ENCODE measurements at places on chromosomes 3 and 15.

DNA sequence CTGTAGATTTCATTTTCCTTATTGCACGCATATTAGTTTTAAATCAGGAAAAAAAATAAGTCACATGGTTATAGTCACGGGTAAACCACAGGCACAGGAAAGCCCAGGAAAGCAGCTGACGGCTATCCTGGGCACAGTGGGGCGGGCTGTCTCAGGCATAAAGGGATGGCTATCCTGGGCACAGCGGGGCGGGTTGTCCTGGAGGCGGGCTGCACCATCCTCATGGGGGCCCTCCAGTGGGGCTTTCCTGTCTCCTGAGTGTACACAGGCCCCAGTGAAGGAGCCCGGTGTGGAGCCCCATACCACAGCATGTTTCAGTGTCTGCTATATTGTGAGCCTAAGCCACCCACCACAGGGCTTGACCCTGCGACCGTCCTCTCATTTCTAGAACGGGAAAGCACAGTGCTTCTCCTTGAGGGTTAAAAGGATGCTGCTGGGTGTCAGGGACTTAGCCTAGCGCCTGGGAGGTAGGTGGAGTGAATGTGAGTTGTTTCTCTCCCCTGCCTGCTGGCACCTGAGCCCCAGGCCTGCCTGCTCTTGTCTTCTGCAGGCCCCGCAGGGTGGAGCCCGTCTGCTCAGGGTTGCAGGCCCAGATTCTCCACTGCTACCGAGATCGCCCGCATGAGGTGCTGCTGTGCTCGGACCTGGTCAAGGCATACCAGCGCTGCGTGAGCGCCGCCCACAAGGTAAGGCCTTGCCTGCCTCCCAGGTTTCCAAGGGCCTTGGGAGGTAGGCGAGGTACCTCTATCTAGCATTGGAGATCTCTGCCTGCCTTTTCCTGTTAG is 25.9 kb upstream of the PLXNA1 start:
- no peak for DNase-seq

GRCh38 chr3:179264449-179264848 is 13.5 kb upstream of the KCNMB3 start:
- DNase-seq = no peak

GRCh38 chr15:89144491-89144890 is 56.2 kb downstream of the ABHD2 start:
- no peak for DNase-seq

- DNase-seq = no peak
Measured at GRCh38 chr15:89128320-89129122, 40.3 kb downstream of the ABHD2 start.

DNA sequence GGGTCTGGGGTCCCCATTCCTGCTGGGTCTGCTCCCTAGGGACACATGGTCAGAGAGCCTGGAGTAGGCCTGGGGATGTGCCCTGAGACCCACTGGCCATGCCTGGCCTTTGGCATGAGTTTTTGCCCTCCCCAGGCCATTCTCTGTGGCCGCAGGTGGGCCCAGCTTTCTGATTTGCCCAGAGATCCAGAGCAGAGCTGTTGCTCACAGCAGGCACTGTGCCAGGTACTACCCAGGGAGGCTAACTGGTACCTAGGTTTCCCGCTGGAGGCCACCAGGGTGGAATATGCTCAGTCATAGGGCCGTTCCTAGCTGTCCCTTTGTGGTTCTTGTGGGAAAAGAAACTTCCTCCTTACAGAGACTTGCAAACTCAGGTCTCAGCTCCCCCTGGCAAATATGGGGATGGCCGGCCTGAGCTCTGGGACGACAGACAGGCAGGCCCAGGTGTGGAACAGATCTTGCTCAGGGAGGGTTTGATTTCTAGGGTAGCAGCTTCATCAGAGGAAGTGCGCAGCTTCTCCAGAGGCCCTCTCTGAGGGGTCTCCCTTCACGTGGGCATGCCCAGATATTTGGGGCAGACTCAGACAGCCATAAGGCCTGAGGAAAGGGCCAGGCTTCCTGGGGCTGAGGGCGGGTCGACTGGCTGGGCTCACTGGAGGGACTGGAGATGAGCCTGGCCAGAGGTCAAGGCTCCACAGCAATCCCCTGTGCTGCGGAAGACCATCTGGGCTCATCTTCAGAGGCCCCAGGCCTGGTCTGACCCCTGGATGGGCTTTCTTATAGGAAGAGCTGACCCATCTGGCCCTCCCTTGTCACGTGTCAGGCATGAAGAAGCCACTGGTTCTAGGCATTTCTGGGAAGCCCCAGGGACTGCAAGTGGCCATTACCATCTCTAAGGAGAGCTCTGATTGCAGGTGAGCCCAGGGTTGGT is 28.0 kb downstream of the ACAA1 start:
- DNase-seq = no peak

- no peak for DNase-seq
Measured at GRCh38 chr3:69107841-69108240, 14.6 kb downstream of the LMOD3 start.

GRCh38 chr3:55639143-55639542 is 152.0 kb upstream of the WNT5A start:
- no peak for DNase-seq

DNA sequence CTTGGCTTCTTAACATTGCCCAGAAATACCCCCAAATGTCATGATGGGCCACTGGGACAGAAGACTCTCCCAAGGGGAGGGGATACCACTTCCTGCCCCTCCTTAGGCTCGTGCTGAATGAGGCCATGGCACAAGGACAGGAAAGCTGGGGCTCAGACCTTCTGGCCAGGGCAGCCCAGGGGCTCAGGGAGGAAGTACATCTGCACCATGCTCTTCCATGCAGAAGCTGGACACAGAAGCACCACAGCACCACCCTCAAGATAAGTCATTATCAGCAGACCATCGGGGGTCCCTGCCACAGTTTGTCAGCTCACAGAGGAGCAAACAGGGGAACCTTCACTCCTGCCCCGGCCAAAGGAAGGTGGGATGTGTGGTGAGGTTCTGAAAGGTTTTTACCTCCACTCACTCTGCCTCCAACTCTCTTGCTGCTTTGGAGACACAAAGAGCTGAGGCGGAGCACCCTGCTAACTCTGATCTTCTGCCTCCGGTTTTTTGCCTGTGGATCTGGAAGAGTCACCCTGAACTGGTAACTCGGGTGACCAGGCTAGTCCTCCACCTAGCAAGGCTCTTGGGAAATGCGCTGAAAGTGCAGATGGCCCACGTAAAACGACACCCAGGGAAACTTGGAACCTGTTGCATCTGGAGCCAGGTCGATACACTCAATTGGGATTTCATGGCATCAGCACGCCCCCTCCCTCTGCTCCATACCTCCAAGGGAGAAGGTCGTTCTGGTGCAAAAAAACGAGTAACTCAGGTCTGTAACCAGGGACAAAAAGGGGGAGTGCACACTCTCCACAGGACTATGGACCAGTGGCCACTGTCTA is 8.3 kb downstream of the BMF start:
- DNase-seq = no peak
